Hair follicle dermal papilla cell (primary cell): ENCODE measurements at places on chromosomes 12 and 14. TPM values are rescaled to one million over a fixed set of nuclear protein-coding genes. Genes with fewer than 3 reads are reported as not detected.

SLCO1B1 gene
- total RNA-seq: not detected in 2 replicates

TDRD9 gene
- 1.3 and 2.3 TPM in 2 replicates for total RNA-seq

PLCZ1 gene
- not detected in 2 replicates for total RNA-seq

KLRK1 gene
- total RNA-seq: 0.16 TPM in 1 of 2 replicates, not detected in the other

CLEC4D gene
- total RNA-seq: not detected in 2 replicates

KRT77 gene
- total RNA-seq: not detected in 2 replicates

STX2 gene
- 48.8 and 52.0 TPM in 2 replicates for total RNA-seq

PPFIA2 gene
- 2.7 and 5.4 TPM in 2 replicates for total RNA-seq

CCDC177 gene
- total RNA-seq: not detected in 2 replicates

GTF2H3 gene
- 34.0 and 44.0 TPM in 2 replicates for total RNA-seq

INSM2 gene
- not detected in 2 replicates for total RNA-seq

RIMBP2 gene
- total RNA-seq: under 0.01 and 0.16 TPM in 2 replicates

PRR4 gene
- 1.7 and 10.5 TPM in 2 replicates for total RNA-seq

RBP5 gene
- total RNA-seq: not detected in 2 replicates

EPYC gene
- not detected in 2 replicates for total RNA-seq

HOTAIR gene
- 0.16 TPM in 1 of 2 replicates, not detected in the other for total RNA-seq

ESR2 gene
- total RNA-seq: under 0.01 and 0.12 TPM in 2 replicates

NUAK1 gene
- 28.7 and 37.3 TPM in 2 replicates for total RNA-seq

RNU4-1 gene
- total RNA-seq: under 0.01 TPM in 2 replicates

CDCA3 gene
- total RNA-seq: 1.5 and 3.3 TPM in 2 replicates

ATF7IP gene
- 36.4 and 45.8 TPM in 2 replicates for total RNA-seq

TPPP2 gene
- not detected in 2 replicates for total RNA-seq

FOXG1 gene
- total RNA-seq: not detected in 2 replicates

EVL gene
- total RNA-seq: 21.0 and 24.0 TPM in 2 replicates

NAV3 gene
- 63.9 and 88.6 TPM in 2 replicates for total RNA-seq

PTPN21 gene
- 16.0 and 20.3 TPM in 2 replicates for total RNA-seq
